T-helper 22 cell (primary cell): ENCODE measurements at places on chromosomes 5 and 9.

DNA sequence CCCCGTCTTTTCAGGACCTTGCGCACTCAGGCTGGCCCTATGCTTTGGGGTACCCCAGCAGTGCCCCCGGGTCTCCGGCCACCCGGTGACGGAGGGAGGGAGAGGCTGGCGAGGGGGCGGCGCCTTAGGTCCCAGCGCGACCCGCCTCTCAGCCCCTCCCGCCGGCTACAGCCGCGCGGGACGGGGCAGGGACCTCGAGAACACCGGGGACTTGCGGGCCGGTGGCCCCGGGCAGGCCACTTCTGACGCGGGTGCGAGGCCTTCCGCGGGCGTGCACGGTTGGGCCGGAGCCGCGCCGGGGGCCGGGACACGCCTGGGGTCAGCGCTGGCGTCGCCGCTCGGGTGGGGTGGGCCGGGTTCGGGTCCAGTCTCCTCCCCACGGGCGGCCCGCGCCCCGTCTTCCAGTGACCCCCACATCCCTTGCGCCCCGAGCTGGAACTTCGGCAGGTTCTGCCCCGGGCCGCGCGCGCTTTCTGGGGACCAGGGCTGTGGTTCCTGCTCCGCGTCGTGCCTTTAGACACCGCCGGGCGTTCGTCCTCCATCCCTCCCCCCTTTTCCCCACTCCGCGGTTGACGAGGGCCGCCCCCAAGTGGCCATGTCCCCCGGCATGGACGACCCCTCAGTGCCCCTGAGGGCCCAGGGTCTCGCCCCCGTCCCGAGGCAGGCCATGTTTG, 3.8 kb upstream of the SQSTM1 start:
- DNase-seq, result no peak

- no peak for DNase-seq
These were observed 89.2 kb upstream of the PRLR start for GRCh38 chr5:35319333-35320002.

GRCh38 chr5:38672059-38672788, 115.8 kb upstream of the LIFR start:
- no peak for DNase-seq

DNA sequence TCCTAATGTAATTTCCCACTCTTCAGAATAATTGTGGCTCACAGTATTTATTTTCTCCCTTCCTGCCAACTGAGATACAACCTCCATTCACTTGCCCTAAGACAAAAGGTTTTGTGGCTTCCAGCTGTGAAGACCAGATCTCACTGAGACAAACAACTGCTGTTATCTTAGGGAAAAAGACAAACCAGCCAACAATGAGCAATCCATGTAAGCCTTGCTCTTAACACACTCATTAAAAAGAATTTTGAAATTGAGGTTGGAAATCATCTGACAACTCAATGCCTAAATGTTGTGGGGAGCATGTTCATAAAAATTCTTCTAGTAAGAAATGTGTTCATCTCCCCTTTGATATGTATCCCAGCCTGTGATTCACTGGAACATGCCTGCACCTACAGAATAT, 132.9 kb downstream of the ADAMTSL1 start:
- no peak for DNase-seq

DNA sequence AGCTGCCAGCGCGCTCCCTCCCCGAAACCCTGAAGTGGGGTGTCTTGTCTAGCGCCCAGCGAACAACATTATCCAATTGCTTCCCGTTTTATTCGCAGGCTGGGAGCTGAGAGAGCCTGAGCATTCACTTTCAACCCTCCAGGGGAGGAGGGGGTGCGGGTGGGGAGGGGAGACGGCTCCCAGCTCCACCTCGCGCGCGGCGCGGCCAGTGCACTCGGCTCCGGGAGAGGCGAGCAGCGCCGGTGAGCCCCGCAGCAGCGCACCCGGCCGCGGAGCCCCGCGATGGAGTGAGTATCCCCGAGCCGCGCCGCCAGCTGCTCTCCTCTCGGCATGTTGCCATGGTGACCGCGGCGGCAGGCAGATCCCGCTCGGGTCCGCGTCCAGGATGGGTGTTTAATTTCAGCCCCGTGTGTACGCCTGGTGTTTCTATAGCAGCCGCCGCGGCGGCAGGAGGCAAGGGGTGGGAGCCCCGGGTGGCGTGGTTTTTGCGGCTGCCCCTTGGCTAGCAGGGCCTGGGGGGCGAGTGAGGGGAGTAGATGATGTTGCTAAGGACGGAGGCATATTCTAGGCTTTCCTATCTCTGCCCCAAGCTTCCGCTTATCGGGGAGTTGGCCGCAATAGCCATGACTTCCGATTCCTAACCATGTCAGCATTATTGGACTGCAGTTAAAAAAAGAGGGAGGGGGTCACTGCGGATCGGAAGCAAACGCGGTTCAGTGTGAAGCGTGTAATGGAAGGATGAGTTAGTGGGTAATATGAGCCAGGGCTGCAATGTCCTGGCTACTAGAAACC, 139.2 kb upstream of the PALM2AKAP2 start:
- DNase-seq, result no peak

GRCh38 chr9:136645903-136646754, 16.6 kb upstream of the EGFL7 start:
- no peak for DNase-seq
